ENCODE measurements at places on chromosomes 7 and 10. TPM values are rescaled to one million over a fixed set of nuclear protein-coding genes. Genes with fewer than 3 reads are reported as not detected.

BEND7 gene
- polyA plus RNA-seq = 1.7 TPM

OPN1SW gene
- 2.2 TPM for polyA plus RNA-seq

COL26A1 gene
- polyA plus RNA-seq = not detected

FAM20C gene
- 13.5 TPM for polyA plus RNA-seq

CALHM1 gene
- 0.08 TPM for polyA plus RNA-seq

TSPAN12 gene
- polyA plus RNA-seq = 0.70 TPM

DGKB gene
- polyA plus RNA-seq = 0.43 TPM

WDR11 gene
- 26.7 TPM for polyA plus RNA-seq

DRGX gene
- polyA plus RNA-seq = 0.09 TPM

BAMBI gene
- polyA plus RNA-seq = 0.95 TPM

ZP3 gene
- polyA plus RNA-seq = 4.9 TPM

NEUROG3 gene
- polyA plus RNA-seq = not detected

BMS1 gene
- 15.0 TPM for polyA plus RNA-seq

LCOR gene
- 14.8 TPM for polyA plus RNA-seq

PDZD8 gene
- polyA plus RNA-seq = 14.4 TPM

PALS2 gene
- 8.1 TPM for polyA plus RNA-seq

HMX3 gene
- not detected for polyA plus RNA-seq

GDF2 gene
- not detected for polyA plus RNA-seq

ASL gene
- polyA plus RNA-seq = 55.4 TPM

YKT6 gene
- 108 TPM for polyA plus RNA-seq

TAS2R4 gene
- polyA plus RNA-seq = 0.13 TPM
